ENCODE measurements at places on chromosomes 12 and 14.

DNA sequence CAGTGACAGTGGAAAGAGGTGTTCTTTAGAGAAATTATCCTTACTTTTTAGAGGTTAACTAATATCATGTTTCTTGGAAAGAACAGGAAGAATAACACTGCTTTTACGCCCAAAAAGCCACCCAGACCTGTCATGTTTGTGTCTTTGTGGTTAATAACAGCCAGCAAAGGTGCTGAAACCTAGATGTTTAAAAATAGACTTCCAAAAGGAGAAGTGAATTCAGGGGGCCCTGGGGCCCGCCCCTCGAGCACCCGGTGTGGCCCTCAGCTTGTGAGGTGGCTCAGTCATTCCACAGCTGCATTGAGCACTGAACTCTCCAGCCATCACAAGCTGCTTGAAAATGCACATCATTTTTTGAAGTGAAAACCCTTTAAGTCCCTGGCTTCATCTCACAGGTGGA, 20.8 kb upstream of the AMN start:
- DNase-seq = no peak

GRCh38 chr14:53952533-53952932, 4.1 kb downstream of the BMP4 start:
- no peak for DNase-seq

DNA sequence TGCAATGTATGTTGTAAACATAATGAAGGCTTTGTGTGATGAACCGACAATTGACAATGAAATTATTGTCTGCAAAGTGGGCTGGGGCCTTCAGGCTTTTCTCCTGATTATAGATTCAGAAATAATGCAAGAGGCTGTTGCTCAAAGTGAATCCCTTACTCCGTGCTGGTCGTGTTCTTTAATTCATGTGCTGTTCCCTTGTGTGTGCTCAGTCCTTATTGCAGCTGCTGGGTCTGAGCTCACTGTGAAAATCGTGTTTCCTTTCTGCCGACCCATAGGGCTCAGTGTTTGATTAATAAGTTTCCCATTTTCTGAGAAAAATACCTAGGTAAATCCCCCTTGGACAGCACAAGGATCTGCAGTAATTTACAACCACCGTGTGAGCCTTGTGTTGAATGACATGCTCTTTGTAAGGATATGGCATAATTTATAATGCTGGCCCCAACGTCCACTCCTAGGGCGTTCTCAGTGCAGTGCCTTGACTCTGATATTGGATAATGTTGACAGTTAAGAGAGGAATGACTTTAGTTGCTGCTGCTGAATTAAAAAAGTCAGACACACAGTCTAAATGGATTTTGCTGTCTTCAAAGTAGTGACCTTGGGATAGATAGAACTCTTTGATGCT, 81.6 kb downstream of the RGS6 start:
- DNase-seq = no peak

GRCh38 chr14:75445236-75445635, 17.4 kb downstream of the JDP2 start:
- DNase-seq = no peak

DNA sequence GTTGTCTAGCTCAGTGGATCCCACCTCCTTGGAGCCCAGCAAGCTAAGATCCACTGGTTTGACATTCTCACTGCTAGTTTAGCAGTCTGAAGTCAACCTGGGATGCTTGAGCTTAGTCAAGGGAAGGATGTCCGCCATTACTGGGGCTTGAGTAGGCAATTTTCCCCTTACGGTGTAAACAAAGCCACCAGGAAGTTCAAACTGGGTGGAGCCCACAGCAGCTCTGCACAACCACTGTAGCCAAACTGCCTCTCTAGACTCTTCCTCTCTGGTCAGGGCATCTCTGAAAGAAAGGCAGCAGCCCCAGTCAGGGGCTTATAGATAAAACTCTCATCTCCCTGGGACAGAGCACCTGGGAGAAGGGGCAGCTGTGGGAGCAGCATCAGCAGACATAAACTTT, 16.7 kb upstream of the TAS2R43 start:
- no peak for DNase-seq

- DNase-seq = no peak
Observed at GRCh38 chr14:72975770-72976169, 49.5 kb downstream of the DCAF4 start.

DNA sequence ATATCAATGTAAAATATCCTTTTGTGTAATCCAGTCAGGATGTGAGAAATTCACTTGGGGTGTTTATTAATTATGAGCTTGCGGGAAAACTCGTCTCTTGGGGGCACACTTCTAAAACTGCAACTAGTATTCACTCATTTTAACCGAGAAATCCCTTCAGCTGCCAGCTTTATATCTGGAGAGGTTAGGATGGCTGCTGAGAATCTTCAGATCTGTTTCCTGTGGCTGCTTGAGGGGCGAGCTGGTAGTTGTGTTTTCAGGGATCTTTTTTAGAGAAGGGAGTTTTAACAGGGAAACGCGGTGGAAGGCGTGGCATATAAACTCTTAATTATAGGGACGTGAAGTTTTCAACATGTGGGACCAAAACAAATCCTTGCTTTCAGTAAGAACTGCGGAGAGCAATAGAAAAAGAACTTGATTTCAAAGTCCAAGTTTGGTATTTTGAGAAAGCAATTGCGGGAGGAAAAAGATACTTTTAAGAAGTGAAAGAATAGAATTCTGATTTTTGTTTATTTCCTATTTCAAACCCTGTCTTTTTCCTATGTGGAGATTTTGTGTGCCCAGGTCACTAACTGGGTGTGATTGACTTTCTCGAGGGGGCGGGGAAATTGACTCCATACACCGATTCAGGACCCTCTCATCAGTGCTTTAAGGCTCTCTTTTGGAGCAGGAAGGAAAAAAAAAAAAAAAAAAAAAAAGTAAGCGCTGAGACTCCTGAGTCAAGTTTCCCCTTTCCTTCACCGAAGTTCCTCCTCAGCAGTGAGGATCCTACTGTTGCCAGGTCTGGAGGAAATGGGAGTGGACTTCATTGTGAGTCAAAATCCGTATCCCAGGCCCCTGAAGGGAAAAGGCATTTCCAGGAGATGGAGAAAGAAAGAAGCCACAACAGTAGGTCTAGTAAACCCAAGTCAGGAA, 1.1 kb downstream of the PPFIBP1 start:
- no peak for DNase-seq

DNA sequence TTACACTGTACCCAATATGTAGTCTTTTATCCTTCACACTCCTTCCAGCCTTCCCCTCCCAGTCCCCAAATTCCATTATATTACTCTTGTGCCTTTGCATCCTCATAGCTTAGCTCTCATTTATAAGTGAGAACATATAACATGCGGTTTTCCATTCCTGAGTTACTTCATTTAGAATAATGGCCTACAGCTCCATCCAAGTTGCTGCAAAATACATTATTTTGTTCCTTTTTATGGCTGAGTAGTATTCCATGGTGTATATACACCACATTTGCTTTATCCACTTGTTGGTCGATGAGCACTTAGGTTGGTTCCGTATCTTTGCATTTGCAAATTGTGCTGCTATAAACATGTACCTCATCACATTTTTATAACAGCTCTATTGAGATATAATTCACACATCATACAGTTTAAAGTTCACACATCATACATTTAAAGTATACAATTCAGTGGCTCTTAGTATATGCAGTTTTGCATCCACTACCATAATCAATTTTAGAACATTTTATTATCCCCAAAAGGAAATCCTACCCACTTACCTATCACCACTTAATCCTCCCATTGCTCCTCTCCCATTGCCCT, 23.5 kb downstream of the RBMS2 start:
- no peak for DNase-seq

GRCh38 chr14:89572596-89573398, 155.8 kb upstream of the FOXN3 start:
- no peak for DNase-seq

All from hypothalamus (tissue), 51 donors.